ENCODE measurements at places on chromosomes 5 and 9.
A peak's percentile ranks its signal among the peaks of the same experiment; 100 is the strongest.

GRCh38 chr9:35615981-35616680 is 2.1 kb downstream of the CD72 start:
- DNase-seq: no peak

- DNase-seq: no peak
Observed at GRCh38 chr5:6660688-6661087, 27.4 kb downstream of the SRD5A1 start.

GRCh38 chr9:79377339-79377855 is 194.4 kb upstream of the TLE4 start:
- DNase-seq: no peak

DNA sequence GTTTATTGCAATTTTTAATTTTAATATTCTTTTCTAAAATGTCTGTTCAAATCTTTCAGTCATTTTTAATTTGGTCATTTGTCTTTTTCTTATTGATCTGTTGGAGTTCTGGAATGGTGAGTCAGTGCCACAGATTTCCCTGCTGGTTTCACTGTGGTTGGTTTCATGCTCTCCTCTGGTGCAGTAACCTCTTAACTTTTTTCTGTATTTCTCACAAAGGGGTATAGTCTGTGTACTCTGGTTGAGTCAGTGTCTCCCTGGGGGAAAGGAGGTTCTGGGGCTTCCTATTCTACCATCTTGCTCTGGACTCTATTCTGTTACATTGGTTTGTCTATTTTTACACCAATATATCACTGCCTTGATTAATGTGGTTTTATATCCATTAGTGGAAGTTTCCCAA is 178.8 kb downstream of the CSNK1G3 start:
- no peak for DNase-seq

GRCh38 chr9:135016037-135016640 is 71.3 kb upstream of the OLFM1 start:
- DNase-seq: no peak

DNA sequence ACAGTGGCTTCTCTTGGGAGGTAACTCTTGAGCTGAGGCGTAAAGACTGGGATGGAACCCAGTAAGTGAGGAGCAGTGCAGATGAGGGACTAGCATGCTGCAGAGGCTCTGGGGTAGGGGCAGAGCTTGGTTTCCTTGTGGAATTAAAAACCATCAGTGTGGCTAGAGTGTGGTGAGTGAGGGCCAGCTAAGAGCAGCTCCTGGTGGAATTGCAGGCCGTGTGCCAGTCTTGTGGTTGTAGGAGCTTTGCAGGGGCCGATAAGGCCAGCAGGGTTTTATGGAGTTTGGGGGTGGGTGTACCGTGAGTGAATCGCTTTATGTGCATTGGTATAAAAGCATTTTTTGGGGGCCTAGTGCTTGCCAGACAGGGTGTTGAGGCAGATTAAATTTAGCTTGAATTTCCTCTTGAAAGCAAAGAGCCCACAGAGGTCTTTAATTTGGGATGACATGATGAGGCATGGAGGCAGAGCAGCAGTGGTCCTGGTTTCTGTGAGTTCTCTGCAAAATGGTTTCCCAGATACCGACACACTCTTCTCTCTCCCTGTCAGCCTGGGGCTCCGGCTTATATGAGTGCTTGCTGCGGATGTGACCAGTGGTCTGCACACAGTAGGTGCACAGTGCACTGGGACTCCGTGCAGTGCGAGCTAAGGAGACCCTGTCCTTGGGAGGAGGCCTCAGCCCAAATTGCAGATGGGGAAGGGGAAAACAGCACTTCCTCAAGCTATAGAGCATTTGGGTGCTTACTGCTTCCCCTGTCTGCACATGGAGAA is 176.4 kb upstream of the PITX1 start:
- no peak for DNase-seq

GRCh38 chr9:92534674-92535073 is 1.1 kb downstream of the ECM2 start:
- DNase-seq: no peak

DNA sequence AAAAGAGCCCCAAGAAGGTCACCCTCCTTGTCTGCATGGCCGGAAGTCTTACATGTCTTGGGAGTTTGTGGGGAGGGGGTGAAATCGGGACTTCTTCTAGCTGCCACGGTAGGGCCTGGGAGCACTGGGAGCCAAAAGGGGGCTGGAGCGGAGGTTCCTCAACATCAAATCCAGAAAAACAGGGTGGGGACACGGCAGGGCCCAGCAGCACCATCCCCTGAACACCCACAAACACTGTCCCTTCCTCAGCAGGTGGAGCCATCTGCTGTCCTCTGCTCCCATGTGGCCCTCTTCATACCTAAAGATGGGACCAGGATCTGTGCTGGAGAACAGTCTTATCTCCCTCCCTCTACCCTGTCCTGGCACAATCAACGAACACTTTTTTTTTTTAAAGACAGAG is 2.7 kb downstream of the TERT start:
- DNase-seq: no peak

DNA sequence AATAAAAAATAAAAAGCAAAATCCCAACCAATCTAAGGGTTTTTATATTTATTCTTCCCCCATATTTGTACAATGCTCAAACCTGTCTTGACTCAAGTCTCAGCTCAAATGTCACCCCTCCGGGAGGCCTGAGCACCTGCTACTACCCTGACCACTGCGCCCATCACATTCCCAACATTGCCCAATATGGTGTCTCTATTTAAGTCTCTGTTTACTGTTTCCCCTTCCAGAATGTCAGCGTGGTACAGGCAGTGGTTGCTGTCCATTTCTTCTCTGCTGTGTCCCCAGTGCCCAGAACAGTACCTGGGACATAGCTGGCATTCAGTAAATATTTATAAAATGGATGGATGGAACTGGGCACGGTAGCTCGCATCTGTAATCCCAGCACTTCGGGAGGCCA is 47.3 kb upstream of the PRRC2B start:
- no peak for DNase-seq

DNA sequence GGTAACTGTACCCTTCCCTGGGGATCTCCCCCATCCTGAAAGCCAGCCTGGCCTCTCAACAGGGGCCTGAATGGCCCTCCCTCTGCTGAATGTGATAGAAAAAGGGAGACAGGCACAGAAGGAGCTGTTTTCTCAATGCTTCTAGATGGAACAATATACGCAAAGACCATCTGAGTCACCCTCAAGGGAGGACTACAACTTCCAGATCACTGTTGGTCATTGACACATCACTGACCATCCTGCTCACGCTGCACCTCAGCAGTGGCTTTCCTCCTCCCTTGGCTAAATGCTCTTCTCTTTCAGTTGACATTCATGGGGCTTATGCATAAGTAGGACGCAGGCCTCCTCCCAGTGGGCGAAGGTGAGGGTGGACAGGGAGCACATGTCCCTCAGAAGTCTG is 112.2 kb upstream of the SHB start:
- no peak for DNase-seq

DNA sequence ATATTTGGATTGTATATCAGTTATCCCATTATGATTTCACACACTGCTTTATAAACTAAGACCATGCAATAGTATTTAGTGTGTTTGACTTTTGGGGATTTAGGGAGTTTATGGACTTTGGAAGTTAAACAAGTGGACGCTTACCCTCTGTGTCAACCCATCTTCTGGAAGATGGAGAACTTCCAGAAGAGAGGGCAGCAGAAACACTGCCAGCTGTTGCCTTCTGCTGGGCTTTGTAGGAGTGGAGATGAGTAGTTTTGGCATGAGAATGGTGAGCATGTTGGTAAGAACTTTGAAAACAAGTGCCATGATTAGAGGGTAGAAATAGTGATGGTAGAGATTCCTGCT is 2.2 kb downstream of the DNAJC25 start:
- DNase-seq: no peak

DNA sequence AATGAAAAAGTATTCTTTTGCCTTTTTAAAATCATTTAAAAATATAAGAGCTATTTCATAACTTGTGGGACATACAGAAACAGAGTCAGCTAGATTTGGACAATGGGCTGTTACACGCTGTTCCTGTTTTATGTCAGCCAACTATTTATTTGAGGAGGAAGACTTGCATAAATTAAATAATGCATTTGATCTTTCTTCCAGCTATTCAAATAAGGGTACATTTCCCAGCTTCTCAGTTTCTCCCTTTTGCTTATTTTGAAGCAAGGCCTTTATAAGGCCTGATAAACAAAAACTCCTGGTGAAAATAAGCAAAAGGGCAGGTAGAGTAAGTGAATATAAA is 6.5 kb downstream of the STOM start:
- DNase-seq: no peak

GRCh38 chr9:34866614-34867013 is 91.5 kb upstream of the PHF24 start:
- DNase-seq: no peak

DNA sequence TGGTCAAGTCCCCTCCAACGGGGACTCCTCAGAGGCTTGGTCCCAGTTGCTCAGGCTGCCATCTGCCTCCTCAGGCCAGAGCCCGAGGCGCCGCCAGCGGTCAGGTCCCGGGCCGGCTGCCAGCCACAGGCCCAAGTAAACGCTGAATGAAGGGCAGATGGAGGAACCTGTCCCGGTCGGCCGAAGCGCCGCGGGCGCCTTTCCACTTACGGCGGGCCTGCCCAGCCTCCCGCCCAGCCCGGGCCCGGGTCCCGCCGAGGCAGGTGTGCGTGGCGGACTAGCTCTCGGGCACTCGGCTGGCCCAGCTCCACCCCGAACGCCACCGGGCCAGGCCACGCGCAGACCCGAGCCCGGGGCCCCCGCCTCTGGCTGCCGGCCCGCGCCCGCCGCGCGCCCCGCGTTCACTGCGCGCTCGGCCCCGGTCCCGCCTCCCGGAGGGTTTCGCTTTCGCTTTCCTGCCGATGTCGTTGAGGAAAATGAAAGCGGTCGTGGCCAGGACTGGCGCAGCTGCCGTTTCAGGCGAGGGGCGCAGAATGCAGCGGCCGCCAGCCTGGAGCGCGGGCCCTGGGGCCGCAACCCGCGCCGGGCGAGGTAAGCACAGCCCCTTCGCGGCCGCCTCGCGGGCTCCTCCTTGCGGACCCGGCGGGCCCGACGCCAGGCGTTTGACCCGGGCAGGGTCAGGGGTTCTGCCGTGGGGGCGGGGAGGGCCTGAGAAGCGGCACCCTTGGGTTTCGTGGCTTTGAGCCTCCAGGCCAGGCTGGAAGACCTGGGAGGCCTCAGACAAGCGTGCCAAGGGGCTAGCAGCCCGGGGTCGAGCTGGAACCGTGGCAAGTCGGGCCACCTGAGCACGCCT is 41.2 kb downstream of the SLC22A5 start:
- DNase-seq: peak; percentile 89

- DNase-seq: no peak
Observed at GRCh38 chr5:159441441-159441840, 111.2 kb upstream of the IL12B start.

DNA sequence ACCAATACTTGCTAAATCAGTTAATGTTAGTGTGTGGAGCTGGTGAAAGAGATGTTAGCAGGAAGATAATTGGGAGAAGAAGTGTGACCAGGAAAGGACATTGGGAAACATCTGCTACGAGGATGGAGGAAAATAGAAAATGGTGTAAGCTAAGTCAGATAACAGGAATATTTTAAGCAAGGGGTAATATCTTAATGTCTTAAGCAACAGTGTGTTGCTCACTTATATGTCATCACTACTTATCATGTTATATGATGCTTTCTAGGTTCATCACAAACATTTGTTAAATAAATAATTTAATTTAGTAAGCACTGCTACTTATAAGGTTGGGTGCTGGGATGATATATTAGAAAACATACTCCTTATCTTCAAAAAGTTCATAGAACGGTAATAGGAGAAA is 326.1 kb downstream of the EDIL3 start:
- no peak for DNase-seq

GRCh38 chr5:15852217-15852616 is 327.4 kb downstream of the MARCHF11 start:
- no peak for DNase-seq

GRCh38 chr9:77947651-77948050 is 84.0 kb downstream of the GNAQ start:
- no peak for DNase-seq

- DNase-seq: peak; percentile 36
Observed at GRCh38 chr9:133421615-133422542, at the start of gene ADAMTS13. TSS of gene ADAMTS13 (plus strand) at chr9:133422367. CDS start at chr9:133422444, 77 bp downstream.

DNA sequence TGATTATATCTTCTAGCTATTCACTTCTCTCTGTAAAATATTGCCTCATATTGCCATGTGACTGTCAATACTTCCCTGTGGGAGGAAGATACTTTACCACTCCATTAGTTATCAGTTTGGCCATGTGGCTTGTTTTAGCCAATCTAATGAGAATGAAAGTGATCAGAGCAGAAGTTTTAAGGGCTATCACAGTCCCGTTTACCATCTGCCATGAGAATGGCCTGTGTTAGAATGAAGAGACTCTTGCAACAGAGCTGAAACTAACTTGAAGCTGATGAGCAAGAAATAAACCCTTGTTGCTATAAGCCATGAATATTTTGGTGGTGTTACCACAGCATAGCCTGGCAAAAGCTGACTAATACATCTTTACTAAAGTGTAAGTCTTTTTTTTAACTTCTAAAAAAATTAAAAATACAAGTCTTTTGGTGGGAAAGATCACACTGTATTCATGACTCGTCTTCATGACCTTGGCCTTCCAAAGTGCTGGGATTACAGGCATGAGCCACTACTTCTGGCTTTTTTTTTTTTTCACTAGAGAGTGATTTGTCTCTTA is 68.0 kb upstream of the CTNNA1 start:
- DNase-seq: peak; percentile 62

DNA sequence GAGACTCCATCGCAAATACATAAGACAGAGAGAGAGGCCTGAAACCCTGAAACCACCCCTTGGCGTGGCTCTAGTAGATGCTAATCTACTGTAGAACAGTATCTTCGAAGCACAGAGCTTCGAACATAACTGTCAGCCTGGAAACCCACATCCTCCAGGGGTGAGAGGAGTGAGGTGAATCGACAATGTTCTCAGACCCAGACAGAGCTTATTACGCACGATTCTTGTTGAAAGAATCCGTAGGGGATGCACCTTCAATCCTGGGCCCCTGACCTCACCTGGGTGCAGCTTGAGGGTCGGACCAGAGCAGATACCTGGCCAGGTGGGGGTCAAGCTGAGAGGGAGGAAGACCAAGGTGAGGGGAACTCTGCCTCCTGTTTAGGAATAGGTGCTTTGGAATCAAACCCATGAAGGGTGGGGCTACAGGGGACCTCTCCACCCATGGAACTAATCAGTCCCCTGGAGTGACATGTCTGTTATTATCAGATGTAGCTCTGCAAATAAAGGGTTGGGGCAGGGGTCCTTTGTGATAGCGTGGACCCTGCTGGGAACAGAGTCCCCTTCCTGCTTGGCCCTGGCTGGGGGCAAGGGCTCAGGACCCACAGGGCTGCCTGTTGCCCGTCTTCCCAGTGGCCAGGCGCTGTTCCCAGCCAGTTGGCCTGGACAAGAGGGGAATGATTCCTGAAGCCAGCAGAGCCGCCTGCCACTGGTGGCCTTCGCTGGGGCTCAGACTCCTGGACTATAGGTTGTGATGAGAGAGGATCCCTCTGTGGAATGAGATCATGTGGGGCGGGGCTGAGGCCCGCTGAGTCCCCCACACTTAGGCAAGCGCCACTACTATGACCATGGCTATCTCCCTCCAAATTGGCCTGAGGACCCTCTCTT is 41.2 kb downstream of the DBH start:
- DNase-seq: no peak

DNA sequence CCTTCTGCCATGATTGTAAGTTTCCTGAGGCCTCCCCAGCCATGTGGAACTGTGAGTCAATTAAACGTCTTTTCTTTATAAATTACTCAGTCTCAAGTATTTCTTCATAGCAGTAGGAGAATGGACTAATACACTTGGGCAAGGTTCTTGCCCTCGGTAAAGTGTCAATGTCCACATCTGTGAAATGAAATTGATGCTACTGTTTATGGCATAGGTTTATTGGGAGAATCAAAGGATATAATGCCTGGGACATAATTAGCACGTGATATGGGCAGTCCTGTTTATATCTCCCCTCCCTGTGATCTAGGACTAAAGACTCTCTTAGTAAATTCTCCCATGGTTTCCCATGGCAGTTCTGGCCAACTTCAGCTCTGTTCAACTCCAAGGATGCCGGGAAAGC is 19.4 kb downstream of the TMEM174 start:
- no peak for DNase-seq
